ENCODE measurements at places on chromosomes 4 and X.

- no peak for DNase-seq
These were observed 77.5 kb upstream of the HS3ST1 start for GRCh38 chr4:11506194-11506593.

- no peak for DNase-seq
These were observed 46.2 kb downstream of the REELD1 start for GRCh38 chr4:146260521-146260920.

- no peak for DNase-seq
These were observed 227.5 kb upstream of the STK26 start for GRCh38 chrX:131795442-131796229.

DNA sequence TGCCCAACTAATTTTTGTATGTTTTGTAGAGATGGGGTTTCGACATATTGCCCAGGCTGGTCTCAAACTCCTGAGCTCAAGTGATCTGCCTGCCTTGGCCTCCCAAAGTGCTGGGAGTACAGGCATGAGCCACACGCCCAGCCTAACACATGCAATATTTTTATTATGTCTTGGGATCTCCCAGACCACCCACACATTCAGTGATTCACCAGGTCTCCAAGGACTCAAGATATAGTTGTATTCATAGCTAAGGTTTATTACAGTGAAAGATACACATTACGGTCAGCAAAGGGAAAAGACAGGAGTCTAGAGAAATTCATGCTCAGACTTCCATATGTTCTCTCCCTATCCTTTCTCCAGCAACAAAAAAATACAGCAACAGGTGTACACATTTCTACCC lies 25.5 kb upstream of the FAM120C start:
- DNase-seq: no peak

- DNase-seq: no peak
These were observed 117.6 kb downstream of the MAB21L2 start for GRCh38 chr4:150699599-150699998.

DNA sequence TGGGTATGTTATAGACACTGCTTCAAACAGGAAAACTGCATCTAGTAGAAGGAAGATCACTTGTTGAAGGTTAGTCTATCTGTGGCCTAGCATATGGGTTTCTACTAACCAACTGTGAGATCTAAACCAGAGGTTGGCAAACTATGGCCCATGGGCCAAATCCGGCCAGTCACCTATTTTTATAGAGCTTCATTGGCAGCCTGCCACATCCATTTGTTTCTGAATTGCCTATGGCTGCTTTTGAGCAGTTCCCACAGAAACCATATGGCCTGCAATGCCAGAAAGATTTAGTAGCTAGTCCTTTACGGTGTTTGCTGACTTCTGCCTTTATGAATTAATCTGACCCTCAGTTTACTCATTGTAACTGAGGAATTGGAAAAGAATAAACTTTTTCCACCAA lies 71.1 kb downstream of the MID1 start:
- no peak for DNase-seq

DNA sequence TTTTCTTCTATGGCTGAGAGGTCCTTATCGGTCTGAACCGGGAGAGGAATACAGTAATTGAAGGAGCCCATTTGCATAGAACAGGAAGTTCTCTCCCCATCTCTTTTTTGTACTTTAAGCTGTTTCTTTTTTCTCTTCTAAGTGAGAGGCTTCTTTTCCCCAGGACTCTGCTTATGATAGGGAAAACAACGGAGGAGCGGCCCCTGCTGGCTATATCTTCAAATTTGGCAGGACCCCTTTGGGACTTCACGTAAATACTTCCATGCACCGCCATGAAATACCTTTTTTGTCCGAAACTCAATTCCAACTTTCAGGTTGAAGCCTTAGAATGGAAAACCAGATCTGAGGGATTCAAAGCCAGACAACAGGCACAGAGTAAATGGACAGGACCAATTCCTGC lies 1153.0 kb upstream of the INTU start:
- no peak for DNase-seq
